ENCODE measurements at places on chromosomes 12 and 14.

DNA sequence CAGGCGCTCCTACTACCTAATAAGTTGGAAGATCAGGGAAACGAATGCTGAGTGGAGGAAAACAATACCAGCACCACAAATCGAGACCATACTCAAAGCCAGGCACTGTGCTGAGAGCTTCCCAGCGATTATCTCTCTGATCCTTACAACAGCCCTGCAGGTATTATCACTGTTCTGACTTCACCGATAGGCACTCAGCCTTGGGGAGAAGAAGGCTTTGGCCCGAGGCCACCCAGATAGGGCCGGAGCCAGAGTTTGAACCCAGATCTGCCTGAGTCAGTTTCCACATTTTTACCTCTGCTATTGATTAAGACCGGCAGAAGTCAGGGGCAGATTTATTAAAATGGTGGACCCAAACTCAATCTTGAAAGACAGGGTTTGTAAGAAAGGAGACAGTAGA lies 4.9 kb downstream of the SVOP start:
- no peak for DNase-seq

- DNase-seq, result no peak
Observed at GRCh38 chr12:108380382-108380781, 41.3 kb upstream of the CMKLR1 start.

- DNase-seq, result no peak
Observed at GRCh38 chr12:93429448-93429847, 12.3 kb downstream of the UBE2N start.

GRCh38 chr12:131364903-131365820 lies 345.7 kb upstream of the SFSWAP start:
- no peak for DNase-seq

DNA sequence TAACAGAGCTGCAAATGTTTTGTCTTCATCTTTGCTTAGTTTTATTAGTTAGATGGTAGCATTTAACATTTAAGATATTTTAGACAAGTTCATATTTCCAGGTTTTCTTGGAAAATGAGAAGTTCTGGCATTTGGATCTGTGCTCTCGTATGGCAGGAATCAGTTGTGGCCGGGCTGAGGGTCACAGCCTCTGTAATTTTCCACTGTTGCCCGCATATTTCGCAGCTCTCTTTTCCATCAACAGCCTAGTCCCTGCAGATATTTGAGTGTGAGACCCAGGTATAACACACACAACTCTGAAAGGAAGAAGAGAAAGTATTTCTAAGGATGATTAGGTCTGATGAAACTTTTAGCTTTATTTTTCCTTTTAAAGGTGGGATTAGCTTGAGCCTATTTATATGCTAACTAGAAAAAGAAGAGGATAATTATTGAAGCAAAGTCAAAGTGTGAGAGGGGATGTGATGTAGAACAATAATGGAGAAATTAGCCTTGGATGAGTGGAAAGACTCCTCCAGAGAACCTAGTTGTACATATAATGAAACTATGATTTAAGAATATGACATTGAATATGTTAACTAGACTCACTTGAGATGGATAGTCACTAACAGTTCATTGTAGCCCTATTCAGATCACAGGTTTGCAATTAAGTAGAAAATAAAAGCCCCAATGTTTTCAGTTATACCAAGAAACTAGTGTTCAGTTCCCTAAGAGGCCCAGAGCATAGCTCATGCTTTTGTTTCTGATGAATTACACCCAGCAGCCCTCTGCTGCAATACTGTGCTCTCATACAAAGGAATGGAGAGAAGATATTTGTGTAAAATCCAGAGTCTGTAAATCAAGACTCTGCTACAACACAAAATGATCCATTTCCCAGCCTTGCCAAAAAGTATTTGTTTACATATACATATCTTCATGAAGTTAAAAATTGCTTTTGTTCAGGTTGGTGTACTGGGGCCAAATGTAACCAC lies 158.4 kb downstream of the C12orf50 start:
- DNase-seq, result no peak

- DNase-seq, result no peak
Observed at GRCh38 chr12:31362759-31363415, 36.9 kb upstream of the SINHCAF start.

Data from putamen (tissue), 1 donor.